ENCODE measurements at places on chromosomes 7 and 10.

GRCh38 chr10:91689731-91690168, 56.9 kb upstream of the PPP1R3C start:
- no peak for DNase-seq

GRCh38 chr7:98976396-98977185, 98.3 kb downstream of the TRRAP start:
- DNase-seq = no peak

- peak; percentile 28 for DNase-seq
Observed at GRCh38 chr10:131972474-131973071, 9.2 kb downstream of the BNIP3 start.

- no peak for DNase-seq
Observed at GRCh38 chr10:113825791-113826190, 28.1 kb downstream of the DCLRE1A start.

GRCh38 chr7:158450476-158451124, 137.0 kb downstream of the PTPRN2 start:
- DNase-seq = no peak

GRCh38 chr7:139359366-139360209, at the start of gene LUC7L2:
TSS of gene LUC7L2 (plus strand) at chr7:139359894. CDS start at chr7:139360262, 368 bp downstream.
- DNase-seq = peak; percentile 99
